ENCODE measurements at places on chromosomes 1 and 21.

DNA sequence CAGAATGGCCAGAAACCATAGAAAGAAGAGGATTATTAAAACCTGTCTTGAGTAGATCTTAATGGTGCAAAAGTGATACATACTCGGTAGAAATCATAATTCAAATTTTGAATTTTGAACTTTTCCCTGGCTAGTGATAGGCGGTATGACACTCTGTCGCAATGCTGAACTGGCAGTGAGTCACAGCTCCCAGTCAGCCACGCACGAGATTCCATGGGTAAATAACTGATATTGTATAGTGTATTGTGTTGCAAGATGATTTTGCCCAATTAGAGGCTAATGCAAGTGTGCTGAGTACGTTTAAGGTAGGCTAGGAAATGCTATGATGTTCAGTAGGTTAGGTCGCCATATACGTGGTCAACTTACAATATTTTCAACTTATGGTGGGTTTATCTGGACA is 207.0 kb downstream of the SIPA1L2 start:
- ATAC-seq, result no peak

DNA sequence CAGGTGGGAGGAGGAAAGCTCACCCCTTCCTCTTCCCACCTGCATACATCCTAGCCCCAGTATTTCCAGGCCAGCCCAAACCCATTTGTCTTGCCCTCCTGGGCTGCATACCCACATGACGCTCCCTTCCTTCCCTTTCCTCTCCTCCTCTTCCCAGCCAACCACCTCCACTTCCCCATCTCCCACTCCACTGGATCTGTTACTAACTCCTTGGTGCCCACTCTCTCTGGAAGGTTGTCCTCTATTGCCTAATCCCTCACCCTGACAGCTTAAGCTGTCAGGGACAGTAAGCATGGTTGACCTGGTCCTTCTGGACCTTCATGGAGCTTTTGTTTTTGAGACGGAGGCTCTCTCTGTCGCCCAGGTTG is 23.0 kb upstream of the SYNC start:
- ATAC-seq, result no peak

DNA sequence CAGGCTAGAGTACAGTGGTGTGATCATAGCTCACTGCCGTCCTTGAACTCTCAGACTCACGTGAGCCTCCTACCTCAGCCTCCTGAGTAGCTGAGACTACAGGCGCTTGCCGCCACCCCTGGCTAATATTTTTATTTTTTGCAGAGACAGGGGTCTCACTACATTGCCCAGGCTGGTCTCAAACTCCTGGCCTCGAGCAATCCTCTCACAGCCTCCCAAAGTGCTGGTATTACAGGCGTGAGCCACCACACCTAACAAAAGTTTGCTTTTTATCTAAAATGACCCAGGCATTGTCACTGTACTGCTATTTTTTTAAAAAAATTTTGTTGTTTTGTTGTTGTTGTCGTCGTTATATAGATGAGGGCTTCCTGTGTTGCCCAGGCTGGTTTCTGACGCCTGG is 46.4 kb downstream of the CAPN2 start:
- no peak for ATAC-seq

GRCh38 chr1:154344977-154345837 is 19.9 kb downstream of the ATP8B2 start:
- ATAC-seq, result peak; percentile 58

- no peak for ATAC-seq
Measured at GRCh38 chr1:154178013-154178412, 13.9 kb downstream of the TPM3 start.
